Cardiac fibroblast (primary cell): ENCODE measurements at places on chromosomes 13 and 19.

DNA sequence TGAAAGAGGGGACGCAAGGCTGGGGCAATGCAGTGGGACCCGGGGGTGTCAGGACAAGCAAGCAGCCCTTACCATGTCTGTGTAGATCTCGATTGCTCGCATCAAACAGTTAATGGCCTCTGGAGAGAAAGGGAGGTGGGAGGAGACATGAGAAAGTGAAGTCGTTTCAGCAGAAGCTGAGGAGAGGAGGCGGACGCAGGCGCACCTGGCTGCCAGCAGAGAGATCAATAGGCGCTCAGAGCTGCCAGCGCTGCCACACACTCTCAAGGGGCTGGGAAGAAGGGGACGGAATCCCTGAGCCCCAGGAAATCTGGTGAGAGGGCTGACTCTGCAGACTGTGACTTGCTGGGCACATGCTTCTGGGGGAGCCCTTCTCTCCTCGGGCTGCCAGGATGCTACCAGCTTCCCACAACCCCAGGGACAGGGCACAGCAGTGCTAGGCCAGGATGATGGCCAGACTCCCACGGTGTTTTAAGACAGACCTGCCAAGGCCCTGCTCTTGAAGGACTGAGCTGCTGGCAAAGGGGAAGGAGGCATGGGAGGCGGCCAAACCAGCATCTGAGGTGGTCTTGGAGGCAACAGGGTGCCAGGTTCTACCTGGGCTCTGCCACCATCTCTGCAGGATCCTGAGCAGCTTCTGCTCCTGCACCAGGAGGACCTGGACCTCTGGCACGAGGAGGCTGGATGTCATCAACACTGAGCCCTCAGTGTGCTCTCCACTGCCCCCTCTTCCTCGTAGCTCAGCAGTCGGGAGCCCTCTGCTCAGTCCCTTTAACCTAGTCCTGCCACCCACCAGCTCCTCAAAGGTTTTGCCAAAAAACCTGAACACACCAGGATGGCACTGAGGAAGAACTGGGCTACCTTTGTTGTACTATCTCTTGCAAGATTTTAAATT lies 11.7 kb upstream of the KPTN start:
- no peak for DNase-seq

DNA sequence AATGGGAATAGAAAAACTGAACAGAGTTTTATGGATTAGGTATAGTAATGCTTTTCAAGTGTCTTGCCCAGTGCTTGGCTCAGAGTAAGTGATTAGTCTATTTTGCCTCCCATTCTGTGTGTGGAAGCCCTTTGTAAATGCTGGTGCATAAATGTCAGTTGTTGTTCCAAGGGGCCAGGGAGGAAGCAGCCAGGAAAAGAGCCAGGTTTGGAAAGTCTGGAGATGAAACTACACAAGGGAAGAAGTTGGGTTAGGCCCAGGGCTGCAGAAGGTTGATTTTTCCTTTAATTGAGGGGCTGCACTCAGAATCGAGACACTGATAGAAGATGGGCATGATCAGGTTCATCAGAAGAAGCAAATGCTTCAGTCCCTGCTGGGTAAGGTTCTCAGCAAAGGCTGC lies 484.0 kb downstream of the OLFM4 start:
- no peak for DNase-seq

DNA sequence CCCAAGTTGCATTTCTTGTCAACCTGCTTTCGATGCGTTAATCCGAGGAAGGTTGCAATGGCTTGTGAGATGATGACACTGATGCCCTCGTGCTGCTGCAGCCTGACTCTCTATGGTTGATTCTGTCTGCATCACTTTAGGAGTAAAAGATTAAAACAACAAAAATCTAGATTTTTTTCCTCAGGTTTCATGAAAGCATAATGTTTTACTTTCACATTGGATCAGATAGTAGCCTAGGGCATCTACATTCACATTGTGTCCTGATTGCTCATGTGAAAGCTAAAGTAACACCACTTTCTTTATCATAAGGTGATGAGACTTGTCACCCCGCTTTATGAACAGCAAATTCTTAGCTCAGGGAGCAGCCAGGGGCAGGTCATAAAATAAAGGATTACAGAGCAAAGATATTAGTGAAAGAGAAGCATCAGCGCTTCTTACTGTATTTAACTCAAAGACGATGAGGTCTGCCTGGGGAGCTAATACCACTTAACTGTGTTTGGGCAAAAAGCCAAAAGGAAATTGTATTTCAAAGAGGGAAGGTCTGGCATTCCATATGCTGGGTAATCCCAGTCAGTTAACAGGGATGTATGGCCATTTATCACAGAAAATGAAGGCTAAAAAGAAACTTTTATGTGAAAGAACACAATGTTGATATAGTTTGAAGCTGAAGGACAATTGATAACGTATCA lies 270.5 kb downstream of the GPC6 start:
- peak; percentile 26 for DNase-seq

GRCh38 chr19:46426506-46427162 lies 2.1 kb downstream of the PNMA8C start:
- DNase-seq = peak; percentile 84

DNA sequence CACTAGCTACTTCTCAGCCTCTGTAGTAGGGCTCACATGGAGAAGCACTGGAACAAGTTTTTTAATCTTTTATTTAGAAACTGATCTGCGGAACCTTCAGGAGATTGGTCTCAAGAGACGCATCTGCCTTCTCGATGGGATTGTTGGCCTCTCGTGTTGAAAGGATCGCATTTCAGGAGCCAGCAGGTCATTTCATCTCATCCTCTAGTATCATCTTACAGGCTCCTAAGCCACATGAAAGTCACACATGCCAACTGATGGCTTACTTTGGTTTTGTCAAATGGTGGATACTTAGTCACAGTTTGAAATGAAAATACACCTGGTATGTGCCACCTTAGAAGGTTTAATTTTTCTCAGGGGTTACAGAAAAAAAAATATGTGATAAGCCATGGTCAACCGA lies 1703.6 kb downstream of the EFNB2 start:
- no peak for DNase-seq

GRCh38 chr13:110413016-110413675 lies 106.1 kb downstream of the COL4A2 start:
- DNase-seq = no peak

- no peak for DNase-seq
These were observed 20.5 kb downstream of the UGGT2 start for GRCh38 chr13:96032717-96033116.

DNA sequence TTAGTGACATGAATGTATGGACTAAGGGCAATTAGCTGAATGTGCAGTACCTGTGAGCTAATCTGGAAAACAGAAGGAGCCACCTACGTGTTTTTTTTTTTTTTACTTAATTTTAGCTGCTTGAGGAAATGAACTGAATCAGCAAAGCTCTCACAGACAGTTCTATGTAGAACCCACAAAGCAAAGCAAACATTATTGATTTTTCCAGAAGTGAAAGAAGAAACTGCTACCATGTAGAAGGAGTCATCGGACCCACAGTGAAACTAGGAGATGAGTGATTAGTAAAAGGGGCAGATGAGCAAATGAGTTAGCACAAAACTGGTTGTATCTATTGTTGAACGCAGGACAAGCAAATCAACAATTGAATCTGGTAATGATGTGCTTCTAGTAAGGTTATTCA lies 94.1 kb upstream of the SLC7A1 start:
- no peak for DNase-seq

- peak; percentile 61 for DNase-seq
These were observed 36.3 kb downstream of the SMIM24 start for GRCh38 chr19:3443840-3444694.
